Mesenchymal stem cell (in vitro differentiated cells and primary cell): ENCODE measurements at places on chromosomes 2 and 18.

DNA sequence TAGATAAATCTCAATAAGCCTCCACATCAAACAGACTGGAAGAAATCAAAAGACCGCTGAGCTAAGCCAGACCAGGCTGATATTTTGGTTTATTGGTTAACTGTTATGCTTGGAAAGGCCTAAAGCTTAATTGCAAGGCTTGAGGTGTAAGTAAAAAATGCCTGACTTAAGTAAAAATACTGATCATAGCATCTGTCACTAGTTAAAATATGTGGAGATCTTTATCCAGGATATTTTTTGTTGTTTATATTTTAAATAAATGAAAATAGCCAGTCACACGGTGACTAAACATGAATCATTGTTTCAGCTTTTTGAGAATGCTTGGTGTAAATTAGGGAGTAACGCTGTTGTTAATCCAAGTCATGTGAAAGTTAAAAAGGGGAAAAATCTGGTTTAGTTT is 127.9 kb downstream of the THADA start:
- DNase-seq, result peak; percentile 64

DNA sequence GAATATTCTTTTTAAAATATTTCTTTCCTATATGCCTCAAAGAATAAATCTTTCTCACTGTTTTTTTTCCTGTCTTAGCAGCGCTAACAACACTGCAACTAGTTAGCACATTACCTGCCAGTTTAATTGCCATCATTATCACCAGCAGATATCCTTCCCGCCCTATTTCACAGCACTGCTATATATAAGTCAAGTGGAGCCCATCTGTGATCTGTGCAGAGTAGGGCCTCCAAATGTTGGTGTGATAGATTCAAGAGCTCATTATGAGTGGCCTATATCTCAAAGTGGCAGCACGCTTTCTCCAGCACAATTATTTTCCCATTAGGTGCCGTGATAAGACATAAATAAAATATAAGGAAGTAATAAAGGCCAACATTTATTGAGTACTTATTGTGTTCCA is 19.8 kb upstream of the RGPD4 start:
- no peak for DNase-seq

DNA sequence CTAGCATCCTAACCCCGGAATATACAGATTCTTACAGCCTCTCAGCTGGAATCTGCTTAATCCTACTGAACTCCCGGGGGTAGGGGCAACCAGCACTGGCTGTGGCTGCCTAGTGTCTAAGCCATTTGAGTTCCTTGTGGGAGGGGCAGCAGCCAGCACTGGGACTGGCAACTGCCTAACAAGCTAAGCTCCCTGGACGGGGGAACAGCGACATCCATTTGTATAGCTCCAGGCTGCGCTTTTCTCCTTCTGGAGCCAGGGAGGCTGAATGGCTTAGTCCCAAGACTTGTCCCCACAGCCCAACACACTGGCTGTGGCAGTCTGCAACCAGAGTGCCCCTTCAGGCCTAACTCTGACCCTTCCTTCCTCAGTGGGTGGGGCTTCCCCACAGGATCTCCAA is 787.2 kb downstream of the METTL4 start:
- no peak for DNase-seq

DNA sequence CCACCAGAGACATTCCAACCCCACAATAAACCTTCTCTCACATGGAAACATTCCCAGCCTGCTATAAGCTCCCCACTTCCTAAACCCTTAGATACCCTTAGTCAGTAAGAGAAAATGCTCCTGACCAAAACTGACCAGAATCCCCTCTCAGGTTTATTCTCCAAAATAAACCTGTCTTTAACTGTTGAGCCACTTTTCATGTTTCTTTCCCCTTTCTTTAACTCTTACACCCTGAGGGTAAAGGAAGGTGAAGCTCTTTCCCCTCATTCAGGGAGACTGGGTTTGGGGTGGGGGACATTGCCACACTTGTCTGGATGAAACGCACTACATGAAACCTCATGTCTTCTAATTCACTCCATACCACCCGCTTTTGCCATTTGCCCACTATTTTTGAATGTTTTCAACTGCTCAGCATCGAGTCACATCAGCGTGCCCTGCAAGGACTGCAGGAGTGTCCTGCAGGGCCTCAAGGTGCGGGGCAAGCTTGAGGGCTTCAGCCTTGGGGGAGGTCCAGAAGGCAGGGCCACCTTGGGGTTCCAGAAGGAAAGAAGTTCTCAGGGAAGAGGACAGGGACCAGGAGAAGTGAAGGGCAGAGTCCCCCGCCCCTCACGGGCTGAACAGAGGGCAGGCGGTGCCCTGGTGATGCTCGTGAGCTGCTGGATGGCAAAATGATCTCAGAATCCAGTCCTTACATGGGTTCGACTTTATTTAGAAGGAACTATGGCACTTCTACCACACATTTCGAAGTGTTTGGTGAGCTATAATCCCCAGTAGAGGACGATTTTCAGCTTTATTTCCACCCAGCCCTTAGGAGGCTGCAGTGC is 4.2 kb upstream of the SP140L start:
- no peak for DNase-seq

GRCh38 chr2:179440642-179441251 is 176.1 kb upstream of the SESTD1 start:
- DNase-seq, result peak; percentile 50

DNA sequence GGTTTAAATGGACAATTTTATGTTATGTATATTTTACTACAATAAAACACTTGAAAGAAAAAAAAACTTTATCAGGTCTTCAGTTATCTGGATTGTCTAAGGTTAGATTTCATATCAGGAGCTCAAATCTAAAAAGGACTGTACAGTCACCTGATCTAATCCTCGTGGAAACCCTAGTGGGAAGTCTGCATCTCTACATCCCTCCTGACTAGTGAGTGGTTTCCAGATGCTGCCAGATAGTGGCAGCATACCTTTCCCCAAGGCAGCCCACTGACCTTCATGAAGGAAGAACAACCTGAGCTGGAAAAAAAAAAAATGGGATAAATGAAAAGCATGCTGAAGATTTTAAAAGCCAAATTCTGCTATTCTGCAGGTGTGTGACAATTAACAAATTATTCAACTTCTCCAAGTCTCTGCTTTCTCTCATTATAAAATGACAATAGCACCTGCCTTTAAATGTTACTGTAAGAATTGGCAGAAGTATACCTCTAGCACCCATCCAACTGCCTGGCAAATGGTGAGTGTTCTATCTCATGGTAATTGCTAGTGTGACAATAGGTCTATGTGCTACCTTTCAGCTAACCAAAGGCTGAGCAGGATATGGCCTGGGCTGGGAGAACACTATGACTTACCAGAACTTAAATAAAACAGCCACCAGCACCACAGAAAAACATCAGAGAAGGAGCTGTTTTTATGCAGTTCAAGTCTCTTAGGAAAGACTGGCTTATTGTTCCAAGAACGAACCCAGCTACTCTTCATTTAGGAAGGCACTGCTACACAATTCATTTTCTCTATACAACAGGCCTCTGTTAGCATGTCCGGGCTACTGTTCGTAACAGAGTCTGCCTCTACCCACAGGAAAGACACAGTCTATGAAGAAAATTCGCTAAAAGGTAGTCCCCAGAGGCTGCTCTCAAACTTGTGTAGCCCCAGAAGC is 8.6 kb downstream of the CLASP1 start:
- DNase-seq, result no peak

- peak; percentile 40 for DNase-seq
Measured at GRCh38 chr2:20042531-20042930, 8.9 kb downstream of the LAPTM4A start.

GRCh38 chr2:216915557-216916150 is 55.8 kb upstream of the TNP1 start:
- no peak for DNase-seq

GRCh38 chr18:60466677-60467076 is 94.1 kb upstream of the MC4R start:
- no peak for DNase-seq

GRCh38 chr18:70405052-70405451 is 116.2 kb downstream of the SOCS6 start:
- no peak for DNase-seq

DNA sequence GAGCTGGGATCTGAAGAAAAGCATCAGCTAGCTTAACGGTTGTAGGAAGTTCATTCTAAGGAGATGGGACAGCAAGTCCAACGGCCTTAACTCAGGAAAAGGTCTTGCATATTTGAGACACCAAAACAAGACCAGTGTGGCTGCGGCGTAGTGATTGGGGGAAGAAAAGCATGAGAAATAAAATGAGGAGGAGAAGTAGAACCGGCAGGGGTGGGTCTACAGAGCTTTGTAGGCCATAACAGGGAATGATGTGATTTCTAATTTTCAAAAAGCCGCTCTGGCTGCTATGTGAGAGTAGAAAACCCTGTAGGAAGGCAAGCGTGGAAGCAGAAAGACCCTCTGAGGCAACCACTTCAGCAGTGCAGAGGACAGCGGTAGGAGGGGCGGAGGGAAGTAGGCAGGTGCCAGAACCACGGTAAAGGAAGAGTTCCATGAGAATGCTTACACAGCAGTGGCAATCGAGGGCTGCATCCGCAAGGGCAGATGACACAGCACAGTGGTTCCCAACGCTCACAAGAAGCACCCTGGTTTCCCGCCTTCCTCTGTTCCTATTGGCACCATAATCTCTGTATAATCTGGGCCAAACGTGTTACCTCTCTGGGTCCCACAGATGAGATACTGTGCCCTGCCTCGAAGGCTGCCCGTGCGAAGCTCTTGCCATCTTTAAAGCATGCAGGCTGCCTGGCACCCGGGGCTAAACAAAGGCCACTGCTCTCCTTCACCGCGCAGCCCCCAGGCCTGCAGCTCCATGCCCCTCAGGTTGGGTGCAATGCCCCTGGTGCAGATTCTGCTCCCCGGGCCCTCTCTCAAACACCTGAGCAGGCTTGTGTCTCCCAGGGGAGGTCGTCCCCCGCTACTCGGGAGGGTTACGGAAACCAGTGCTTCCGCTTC is 795 bp downstream of the ANKRD39 start:
- DNase-seq, result peak; percentile 38

GRCh38 chr2:142286618-142287017 is 155.8 kb upstream of the LRP1B start:
- no peak for DNase-seq

DNA sequence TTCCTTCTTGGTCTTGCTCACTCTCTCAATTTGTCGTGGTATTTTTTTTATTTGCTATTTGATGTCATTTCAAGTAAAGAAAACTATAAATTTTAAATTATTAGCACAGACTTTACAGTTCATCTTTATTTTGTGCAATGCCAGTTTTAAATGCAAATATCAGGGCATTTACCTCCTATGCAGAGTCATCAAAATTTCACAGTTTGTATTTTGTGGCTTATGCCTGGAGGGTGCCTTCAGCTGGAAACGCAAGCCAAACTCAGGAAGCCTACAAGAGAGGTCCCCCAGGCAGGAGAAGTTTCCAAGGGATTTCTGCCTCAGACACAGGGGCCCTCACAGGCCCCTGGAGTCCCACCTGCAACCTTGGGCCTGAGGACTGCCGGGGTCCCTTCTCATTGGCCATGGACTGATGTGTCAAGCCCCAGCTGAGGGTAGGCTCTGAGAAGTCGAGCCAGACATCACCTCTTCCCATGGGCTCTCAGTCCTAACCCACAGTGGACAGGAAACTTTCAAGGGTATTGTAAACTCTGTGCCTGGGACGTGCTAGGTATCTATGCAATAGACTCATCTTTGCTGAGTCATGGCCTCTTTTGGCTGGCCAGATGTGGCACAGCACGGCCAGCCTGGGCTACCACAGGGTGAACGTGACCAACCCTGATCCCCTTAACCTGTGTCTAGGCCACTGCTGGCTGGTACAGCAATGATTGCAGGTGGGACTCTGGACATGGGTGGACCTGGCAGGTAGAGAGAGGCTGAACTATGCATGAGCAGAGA is 236.5 kb downstream of the CELF4 start:
- no peak for DNase-seq

DNA sequence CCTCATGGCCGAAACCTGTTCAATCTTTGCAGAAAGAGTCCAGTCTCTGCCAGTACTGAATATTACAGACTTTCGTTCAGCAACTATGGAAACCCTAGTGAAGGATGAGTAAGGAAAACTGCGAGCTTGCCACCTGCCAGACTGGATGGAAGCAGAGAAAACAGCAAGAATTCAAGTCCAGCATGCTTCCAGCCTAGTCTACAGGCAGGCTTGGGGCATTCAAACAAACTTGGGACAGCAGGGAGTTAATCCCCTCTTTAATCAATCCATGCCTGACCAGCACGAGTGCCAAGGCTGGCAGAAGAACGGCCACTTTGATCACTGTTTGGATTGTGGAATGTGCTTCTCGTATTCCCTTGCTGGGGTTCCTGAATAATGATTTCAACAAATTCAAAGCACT is 145.2 kb downstream of the EPHA4 start:
- no peak for DNase-seq
